ENCODE measurements at places on chromosomes 3 and 15.
A peak's percentile ranks its signal among the peaks of the same experiment; 100 is the strongest.

- DNase-seq: no peak
These were observed 263.5 kb upstream of the BCHE start for GRCh38 chr3:166100730-166101129.

DNA sequence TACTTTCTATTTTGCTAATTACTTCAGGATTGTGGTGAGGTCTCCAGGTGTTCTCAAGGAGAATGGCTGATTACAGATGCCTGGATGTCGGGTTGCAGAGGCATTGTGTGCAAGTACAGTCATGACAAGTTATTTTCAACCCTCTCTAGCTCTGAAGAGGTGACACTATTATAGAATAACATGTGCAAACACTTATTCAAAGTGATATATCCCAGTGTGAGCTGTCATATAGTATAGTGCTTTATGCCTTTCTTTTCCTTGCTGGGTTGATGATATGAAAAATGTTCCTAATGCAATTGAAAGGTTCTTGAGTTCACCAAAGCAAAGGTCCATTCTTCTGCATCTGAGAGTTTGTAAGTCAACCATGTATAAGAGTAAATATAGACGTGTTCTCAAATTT is 167.2 kb downstream of the SPATA16 start:
- DNase-seq: no peak

DNA sequence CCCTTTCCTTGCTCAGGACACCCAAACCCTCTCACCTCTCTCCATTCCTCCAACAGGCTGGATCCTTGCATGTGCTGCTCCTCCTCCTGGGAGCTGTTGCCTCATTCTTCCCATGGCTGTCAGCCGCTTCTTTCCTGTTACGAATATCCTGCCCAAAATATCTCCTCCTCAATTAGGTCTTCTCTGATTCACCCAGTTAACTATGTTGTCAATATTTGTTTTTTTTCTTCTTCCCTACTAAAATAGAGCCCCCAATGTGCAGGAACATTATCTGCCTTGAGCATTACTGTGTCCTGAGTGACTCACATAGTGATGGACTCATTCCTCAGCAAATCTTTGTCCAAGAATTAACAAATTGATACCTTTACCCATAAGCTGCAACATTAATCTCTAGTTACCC is 357.2 kb downstream of the CLSTN2 start:
- no peak for DNase-seq

DNA sequence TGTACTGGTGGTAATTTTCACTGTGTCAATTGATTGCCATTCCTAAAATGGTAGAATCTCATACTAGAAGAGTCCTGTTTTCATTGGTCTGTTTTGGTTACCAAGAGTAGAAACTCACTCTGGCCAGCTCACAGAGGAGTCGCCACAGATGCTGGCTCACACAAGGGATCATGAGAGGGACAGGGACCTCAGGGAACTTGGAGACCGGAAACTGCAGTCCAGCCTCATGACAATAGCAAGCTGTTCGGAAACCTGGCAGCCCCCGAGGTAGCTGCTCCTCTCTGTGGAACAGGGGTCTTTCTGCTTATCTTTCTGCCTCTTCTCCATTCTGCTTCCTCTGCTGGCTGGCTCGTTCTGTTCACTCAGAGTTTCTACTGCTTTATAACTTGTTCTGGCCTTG is 192.9 kb downstream of the PLCL2 start:
- DNase-seq: no peak

- no peak for DNase-seq
These were observed 28.8 kb downstream of the TMED3 start for GRCh38 chr15:79339588-79340314.

DNA sequence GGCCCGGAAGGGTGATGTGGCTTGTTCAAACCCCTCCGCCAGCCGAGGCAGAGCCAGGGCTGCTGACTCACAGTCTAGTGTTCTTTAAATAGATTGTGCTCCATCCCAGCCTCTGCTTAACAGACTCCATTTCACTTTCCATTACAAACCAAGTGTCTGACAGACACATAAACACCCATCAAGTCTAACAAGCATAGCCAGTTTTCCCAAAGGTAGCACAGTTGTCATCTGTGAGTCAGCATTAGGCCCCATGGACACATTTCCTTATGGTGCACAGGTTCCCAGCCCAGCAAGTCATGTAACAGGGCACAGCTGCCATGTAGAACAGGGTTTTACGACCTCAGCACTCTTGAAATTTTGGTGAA is 109.9 kb upstream of the RAP2B start:
- DNase-seq: no peak

DNA sequence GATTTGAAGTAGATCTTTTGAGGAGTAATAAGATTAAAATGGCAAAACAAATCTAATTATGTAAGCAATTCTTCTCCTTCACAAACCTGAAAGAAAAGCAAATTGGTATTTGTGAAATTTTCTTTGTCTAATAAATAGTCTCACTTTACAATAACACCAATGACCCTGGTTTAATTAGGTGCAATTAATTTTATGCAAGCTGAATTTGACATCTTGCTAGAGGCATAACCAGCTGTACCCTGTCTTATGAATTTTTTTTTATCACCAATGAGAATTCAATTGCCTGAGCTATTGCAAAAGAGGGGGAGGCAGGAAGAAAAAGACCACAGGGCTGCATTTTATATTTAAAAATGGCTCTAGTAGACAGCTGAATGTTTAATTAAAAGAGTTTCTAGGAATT is 113.5 kb upstream of the IL12A start:
- no peak for DNase-seq

DNA sequence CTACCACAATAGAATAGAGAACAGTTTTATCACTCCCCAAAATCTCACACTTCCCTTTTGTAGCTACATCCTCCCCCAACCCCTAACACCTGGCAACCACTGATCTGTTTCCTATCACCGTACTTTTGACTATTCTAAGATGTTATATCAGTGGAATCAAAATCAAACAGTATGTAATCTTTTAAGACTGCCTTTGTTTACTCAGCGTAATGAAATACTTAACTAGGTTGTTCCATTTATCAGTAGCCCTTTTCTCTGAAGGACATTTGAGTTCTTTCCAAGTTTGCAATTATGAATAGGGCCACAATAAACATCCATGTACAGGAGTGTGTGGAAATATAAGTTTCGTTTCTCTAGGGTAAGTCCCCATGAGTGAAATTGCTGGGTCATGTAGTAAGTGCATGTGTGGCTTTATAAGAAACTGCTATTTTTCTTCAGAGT is 372.3 kb downstream of the SV2B start:
- DNase-seq: no peak

DNA sequence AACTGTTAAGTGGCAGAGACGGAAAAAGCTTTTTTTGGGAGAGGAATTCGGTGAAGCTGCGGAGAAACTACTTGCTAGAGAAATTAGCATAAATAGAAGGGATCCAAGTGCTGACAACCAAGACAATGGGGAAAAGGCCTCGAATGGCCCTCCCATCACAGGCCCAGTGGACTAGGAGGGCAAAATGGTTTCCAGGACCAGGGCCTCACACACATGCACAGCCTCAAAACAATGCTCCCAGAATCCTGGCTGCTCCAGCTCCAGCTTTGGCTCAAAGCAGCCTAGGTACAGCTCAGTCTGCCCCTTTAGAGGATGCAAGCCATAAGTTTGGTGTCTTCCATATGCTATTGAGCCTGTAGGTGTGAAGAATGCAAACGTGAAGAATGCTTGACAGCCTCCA is 388.2 kb downstream of the OTOL1 start:
- DNase-seq: no peak

- DNase-seq: no peak
These were observed 979.3 kb downstream of the IGSF11 start for GRCh38 chr3:118055381-118055780.

- peak; percentile 45 for DNase-seq
These were observed 12.1 kb upstream of the RTP2 start for GRCh38 chr3:187714404-187714979.

DNA sequence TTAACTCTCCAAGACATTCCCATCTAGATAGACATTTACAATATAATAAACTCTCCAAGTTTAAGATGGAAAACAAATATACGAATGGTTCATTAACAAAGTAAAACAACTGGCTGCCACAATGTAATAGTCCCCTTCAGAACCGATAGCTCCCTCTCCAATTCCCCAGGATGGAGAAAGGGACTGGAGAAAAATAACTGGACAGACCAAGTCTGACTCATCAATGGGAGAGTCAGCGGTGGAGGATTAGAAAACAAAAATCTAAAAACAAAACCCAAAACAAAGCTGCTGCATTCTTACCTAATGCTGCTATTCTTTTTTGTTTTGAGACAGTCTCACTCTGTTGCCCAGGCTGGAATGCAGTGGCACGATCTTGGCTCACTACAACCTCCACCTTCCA is 468.1 kb downstream of the SHQ1 start:
- no peak for DNase-seq

DNA sequence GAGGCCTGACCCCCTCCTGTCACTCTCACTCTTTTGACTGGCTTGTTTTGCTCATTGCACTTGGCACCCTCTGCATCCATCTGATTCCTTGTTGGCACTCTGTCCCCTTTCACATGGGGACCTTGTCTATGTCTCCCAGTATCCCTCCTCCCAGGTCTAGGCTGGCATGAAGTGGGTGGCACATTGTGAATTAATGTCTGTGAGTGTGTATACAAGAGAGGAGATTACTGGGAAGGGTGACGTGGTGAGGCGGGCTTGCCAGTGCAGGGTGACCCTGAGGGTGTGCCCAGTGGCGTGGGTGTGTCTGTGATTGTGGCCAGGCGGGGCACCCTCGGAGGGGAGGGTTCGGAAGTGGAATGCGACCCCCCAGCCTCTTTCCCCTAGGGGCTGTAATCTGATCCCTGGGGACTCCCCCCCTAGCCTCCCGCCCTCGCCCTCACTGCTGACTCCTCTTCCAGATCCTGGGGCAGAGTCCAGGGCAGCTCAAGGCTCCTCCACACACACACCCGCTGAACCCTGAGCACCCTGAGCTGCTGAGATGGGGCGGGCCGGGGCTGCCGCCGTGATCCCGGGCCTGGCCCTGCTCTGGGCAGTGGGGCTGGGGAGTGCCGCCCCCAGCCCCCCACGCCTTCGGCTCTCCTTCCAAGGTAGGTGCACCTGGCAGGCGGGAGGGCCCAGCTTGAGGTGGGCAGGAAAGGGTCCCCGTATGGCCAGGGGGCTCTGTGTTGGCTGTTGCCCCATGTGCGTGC is at the start of gene SEMA3B:
SEMA3B (plus strand) TSS at position 445 of the 749 bp plus-strand sequence; CDS start at position 539, 94 bp downstream.
- no peak for DNase-seq

DNA sequence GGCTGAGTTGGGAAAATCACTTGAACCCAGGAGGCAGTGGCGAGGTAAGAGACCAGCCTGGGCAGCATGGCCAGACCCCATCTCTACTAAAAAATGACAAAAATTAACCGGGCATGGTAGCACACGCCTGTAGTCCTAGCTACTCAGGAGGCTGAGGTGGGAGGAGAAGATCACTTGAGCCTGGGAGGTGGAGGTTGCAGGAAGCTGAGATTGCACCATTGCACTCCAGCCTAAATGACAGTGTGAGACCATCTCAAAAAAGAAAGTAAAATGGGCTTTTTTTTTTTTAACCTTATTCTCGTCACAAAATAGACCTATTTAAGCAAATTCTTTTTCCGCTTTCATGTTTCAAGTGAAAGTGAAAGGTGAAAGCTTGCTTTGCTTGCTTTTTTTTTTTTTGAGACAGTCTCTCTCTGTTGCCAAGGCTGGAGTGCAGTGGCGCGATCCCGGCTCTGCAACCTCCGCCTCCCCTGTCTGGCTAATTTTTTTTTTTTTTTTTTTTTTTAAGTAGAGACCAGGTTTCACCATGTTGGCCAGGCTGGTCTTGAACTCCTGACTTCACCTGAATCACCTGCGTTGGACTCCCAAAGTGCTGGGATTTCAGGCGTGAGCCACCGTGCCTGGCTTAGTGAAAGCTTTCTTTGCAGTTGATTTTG is 3.6 kb downstream of the PDIA3 start:
- DNase-seq: no peak

All from stimulated activated CD8-positive, alpha-beta memory T cell treated with anti-CD3 and anti-CD28 coated beads, Interleukin-7, amount 100 ng/mL, for 1 hour (primary cell).